Activated T-cell treated with anti-CD3 and anti-CD28 coated beads, Interleukin-2, amount 50 U/mL, for 72 hours (primary cell): ENCODE measurements at places on chromosomes 12 and 14. TPM values are rescaled to one million over a fixed set of nuclear protein-coding genes. Genes with fewer than 3 reads are reported as not detected.

Gene MYRFL
- total RNA-seq, result 0.14 TPM

GRCh38 chr12:14187002-14187401 lies 178.5 kb upstream of the ATF7IP start:
- no peaks in the 10 kb centered on the region for H3K36me3 ChIP-seq
- H3K4me1 ChIP-seq, result no peaks in the 10 kb centered on the region
- peaks cover 10% of the 10 kb centered on the region for H3K27me3 ChIP-seq

DNA sequence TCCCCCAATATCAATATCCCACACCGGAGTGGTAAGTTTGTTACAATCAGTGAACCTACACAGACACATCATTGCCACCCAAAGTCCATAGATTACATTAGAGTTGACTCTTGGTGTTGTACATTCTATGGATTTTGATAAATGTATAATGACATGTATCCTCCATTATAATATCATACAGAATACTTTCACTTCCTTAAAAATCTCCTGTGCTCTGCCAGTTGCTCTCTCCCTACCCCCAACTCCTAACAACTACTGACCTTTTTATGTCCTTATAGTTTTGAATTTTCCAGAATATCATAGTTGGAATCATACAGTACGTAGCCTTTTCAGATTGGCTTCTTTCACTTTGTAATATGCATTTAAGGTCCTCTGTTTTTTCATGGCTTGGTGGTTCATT lies 48.4 kb downstream of the SLC4A8 start:
- DNase-seq, result no peak
- no peak overlapping the region for H3K27ac ChIP-seq
- peaks cover 10% of the 10 kb centered on the region for H3K4me1 ChIP-seq
- no peaks in the 10 kb centered on the region for H3K36me3 ChIP-seq

GRCh38 chr12:95608252-95609033 lies 57.2 kb upstream of the USP44 start:
- no peak overlapping the region for H3K27ac ChIP-seq
- H3K27me3 ChIP-seq, result no peaks in the 10 kb centered on the region
- no peak overlapping the region for H3K4me3 ChIP-seq
- DNase-seq, result no peak
- H3K4me1 ChIP-seq, result peaks cover 9% of the 10 kb centered on the region
